ENCODE measurements at places on chromosomes 6 and 20.

GRCh38 chr6:90787446-90787845, 200.6 kb upstream of the MAP3K7 start:
- no peak for DNase-seq

GRCh38 chr6:1574083-1574761, 35.5 kb upstream of the FOXC1 start:
- no peak for DNase-seq

DNA sequence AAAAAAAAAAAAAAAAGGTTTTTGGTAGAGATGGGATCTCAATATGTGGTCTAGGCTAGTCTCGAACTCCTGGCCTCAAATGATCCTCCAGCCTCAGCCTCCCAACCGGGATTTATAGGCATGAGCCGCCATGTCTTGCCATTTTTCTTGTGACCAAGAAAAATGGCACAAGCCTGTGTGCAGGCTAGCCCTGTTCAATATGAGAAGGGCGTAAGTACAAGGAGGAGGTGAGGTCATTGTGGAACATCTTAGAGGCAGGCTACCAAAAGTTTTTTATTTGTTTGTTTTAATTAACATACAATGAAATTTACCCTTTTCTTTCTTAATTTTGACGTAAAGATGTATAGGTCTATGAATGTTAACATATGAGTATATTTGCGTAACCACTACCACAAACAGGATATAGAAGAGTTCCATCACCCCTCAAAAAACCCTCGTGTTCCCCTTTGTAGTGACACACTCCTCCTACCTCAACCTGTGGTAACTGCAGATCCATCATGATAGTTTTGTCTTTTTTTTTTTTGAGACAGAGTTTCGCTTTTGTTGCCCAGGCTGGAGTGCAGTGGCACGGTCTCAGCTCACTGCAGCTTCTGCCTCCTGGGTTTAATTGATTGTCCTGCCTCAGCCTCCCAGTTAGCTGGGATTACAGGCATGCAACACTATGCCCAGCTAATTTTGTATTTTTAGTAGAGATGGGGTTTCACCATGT, 28.3 kb upstream of the KIF3B start:
- no peak for DNase-seq

GRCh38 chr6:151372164-151372563, 19.2 kb downstream of the ZBTB2 start:
- DNase-seq: no peak

GRCh38 chr6:92967362-92967761, 452.0 kb downstream of the EPHA7 start:
- DNase-seq: no peak

GRCh38 chr20:57991211-57991881, 237.1 kb downstream of the ANKRD60 start:
- no peak for DNase-seq

GRCh38 chr6:14505401-14505800, 387.8 kb downstream of the CD83 start:
- no peak for DNase-seq

DNA sequence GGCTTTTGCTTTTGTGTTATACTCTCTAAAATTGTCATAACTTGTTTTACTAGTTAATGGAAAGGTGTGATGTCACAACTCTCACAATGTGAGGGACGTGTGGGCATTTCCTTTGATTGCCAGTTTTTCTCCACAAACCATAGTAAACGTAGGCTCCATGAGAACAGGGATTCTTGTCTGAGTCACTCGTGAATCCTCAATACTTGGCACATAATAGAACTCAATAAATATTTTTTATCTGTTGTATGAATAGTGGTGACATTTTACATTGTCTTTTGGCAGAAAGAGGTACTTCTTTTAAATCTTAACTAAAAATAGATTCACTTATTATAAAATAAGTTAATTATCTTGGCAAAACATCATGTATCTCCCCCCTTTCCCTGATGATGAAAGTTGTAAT, 69.0 kb upstream of the CNKSR3 start:
- no peak for DNase-seq

- DNase-seq: no peak
Measured at GRCh38 chr6:157089851-157090250, 233.5 kb downstream of the TMEM242 start.

DNA sequence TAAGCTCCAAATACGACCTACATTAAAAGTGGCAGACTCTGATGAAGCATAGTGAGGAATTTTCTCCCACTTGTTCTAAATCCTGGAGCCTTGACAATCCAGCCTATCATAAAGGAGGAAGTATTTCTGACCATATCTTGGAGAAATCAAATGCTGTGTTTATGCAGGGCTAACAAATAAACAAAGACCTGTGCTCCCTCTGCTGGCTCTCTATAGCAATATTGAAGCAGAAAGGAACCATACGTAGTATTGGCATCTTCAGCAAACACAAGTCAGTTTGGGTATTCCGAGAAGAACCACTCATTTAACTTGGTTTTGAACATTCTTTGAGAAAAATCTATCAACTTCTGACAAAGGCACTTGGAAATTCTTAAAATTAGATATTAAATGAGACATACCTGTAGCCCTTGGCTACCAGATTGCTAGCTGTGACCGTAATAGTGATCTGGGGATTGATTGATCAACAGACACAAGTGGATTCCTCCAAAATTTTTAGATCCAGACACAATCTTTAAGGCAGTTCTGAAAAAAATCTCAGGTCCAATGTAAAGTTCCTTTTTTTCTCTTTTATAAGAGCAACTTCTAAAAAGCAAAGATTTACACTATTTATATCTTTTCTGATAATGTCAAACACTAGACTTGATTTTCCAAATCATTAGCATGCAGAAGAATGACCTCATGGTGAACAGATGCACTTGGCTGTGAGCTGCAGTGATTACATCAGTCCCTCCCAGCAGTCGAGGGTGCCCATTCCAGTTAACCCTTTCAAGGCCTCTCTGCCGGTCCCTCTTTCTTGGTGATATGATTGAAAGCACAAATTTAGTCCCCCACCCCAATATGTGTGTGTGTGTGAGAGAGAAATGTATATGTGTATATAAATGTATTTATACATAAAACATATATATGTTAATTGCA, 40.2 kb downstream of the INSM1 start:
- DNase-seq: no peak

Measured in stimulated activated CD4-positive, alpha-beta T cell treated with anti-CD3 and anti-CD28 coated beads, TNF-alpha, amount 100 ng/mL, for 1 hour (primary cell).